Stimulated activated CD4-positive, alpha-beta T cell treated with anti-CD3 and anti-CD28 coated beads, TNF-alpha, amount 100 ng/mL, for 48 hours (primary cell): ENCODE measurements at places on chromosomes 7 and 10.

DNA sequence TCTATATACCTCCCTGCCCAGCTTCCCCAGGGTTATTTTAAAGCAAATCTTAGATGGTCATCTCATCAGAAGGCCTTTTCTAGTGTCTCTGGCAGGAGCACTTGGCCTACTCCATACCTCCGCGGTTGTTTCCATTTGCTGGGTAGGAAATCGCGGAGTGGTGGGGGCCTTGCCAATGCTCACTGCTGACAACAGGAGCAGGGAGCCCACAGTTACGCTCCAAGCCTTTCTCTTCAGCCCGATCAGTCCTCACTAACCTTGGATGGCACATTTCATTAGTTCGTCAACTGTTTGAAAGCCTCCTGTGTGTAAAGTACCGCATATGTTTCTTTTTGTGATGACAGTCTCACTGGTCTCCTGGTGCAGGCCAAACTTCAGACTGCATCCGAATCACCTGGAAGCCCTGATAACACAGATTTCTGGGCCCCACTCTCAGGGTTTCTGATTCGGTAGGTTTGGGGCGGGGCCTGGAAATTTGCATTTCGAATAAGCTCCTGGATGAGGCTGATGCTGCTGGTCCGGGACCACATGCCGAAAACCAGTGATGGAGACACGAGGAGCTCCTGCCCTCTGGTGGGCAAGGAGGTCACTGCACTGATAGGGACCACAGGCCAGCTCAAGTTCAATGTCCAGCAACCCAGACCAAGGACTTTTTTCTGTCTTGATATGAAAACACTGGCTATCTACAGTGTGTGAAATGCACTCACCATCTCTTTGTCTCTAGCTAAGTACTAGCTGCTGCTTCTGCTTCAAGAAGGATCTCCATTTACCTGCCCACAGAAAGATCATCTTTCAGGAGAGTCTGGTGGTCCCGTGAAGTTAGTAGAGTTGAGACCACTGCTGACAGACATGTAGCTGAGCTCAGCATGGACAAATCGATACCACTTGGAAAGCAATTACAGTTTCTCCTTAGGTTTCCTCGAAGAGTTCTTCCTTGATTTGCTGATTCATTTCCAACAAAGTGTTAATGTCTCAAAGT, 14.0 kb downstream of the LRGUK start:
- peak; percentile 31 for DNase-seq

DNA sequence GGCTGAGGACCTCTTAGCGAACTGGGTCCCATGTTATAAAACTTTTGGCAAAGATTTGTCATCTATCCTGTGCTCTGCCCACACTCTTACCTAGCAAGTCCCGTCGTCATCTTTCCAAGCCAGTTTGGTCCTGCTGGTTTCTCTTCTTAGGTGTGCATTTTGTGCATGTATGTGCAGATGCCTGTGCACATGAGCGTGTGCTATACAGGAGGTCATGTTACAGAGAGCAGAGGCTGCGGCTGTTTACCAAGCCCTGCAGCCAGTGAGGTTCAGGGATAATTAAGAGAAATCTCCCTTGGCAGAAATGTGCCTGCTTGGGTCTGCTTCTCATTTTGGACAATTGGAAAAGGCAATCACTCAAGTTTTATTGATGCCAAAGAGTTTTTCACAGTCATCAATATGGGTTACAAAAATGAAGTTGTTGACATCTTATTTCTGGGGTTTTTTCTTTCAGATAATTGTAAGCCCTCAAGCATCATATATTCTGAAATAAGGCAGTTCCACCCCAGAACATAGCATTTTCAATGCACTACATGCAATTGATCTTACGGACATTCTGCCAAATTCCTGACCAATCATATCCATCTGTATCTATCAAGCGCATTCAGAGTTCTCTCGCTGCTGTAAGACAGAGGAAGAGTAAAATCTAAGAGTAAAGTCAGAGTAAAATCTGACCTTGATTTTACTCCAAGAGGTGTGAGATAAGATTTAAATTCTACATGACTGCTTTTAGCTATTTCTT, 361.4 kb upstream of the ZNF32 start:
- no peak for DNase-seq

DNA sequence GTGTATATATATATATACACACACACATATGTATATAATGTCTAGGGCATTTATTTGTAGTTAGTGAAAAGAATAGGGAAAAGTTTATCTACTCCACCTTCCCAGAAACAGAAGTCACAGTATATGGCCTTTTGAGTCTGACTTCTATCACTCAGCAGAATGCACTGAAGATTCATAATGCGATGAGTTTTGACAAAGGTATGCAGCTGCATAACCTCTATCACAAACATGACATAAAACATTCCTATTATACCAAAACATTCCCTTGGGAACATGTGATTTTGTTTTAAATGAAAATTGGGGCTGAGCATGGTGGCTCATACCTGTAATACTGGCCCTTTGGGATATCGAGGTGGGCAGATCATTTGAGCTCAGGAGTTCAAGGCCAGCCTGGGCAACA, 137.3 kb upstream of the EEPD1 start:
- no peak for DNase-seq

DNA sequence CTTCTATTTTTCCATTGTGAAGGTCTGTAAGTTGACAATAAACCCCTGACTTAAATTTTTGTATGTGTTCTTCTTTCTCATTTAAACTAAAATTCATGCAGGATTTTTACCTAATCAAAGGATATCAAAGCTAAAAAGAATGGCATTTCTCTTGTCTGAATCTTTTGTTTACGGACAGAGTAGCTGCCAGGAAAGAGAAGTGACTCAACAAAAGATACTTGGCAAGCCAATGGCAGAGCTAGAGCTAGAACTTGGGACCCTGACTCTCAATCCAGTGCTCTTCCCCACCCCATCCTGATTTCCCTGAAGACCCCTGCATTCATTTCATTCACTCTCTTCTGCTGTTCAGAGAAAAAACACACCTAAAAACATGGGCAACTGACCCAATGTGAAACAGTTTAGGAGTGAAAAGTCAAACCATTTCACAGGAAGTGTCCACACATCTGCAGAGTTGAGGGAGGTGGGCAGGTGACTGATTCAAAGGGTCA, 40.2 kb upstream of the PDLIM1 start:
- no peak for DNase-seq

DNA sequence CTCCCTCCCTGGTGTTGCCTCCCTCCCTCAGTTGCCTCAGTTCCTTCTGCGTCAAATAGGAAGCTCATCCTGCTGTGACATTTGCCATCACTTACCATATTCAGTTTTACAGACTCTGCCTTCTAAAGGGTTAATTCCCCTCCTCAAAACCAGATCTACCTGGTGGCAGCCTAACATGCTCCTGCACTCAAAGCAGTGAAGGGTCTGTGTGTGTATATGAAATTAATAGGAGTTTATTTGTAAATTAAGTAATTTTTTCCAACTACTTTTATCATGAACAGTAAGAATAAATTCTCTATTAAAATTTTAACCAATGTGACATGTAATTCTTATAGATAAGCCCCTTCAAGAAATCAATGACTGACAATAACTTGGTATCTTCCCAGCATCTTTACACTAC, 158.6 kb upstream of the INSYN2A start:
- no peak for DNase-seq

DNA sequence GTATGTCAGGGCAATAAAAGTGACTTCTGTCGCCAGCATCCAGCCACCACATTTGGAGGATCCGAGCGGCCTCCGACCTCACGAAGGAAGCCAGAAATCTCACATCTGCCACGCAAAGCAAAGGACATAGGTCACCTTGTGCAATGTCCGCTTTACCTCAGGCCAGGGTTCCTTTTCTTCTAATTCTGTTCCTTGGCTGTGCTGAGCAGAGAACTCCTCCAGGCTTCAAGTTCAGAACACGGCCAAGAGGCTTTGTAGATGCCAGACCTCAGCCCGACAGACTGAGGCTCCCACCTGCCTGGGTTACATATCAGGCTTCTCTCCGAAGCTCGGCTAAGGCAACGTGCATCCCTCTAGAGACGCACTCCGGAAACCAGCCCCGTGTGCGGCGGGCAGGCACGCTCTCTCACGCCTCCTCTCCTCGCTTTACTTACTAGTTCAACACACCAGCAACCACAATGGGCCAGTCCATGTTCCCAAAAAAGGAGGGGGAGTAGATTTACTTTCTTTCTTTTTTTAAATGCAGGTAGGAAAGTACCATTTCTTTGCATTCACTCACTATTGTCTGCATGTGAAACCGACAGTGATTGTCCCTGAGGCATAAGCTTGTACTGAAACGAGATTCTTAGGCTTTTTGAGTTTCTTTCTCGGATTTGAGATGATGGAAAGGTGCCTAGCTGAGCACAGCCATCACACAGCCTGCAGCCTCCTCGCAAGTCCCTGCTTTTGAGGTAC, 122.4 kb upstream of the AFAP1L2 start:
- DNase-seq = peak; percentile 86

DNA sequence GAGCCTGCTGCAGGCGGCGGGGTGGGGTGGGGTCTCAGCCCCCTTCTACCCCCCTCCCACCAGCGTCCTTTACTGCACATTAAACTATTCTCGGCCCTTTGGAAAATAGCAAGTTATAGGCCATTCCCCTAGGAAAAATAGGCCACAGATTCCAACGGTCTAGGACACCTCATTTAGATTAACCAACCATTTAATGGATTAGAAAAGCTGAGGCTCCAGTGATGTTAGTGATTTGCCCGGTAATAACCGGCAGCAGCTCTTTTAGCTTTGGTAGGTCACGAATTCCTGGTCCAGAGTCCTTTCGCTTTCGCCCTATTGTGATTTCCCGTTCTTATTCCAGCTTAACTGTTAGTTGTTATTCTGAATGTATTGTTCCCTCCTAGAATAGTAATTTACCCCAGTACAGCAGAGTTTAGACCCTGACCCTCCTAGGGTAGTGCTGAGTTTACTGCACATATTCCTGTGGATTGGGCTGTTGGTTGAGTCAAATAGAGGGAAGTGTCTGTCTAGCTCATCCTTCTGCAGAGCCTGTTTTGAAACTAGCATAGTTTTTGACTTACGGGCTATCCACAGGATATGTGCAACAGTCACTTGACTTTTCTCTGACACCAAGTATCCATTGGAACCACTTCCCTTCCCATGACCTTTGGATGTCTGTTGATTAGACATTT, 754 bp downstream of the GSTO1 start:
- DNase-seq = no peak

GRCh38 chr7:25368599-25369201, 140.4 kb upstream of the NPVF start:
- no peak for DNase-seq
